ENCODE measurements at places on chromosomes 3 and 15.

DNA sequence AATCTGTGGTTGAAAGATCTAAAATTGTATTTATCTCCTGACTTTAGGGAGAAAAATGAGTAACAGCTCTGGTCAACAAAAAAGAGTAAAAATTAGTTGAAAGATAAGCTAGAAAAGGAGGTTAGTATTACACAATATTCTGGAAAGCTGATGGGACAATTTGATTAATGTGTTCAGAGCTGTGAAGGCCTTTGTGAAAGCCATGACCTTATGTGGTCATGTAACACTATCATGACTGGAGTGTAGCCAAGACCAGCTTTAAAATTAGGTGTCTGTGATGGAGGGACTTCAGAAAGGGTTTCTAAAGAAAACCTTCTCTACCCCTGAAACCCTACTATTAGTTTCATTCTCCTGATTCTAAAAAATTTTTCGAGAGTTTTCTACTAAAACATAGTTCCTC lies 127.2 kb downstream of the NFKBIZ start:
- DNase-seq = no peak

- DNase-seq = no peak
Measured at GRCh38 chr3:109070211-109070610, 47.7 kb downstream of the MORC1 start.

GRCh38 chr3:141643391-141643790 lies 94.7 kb upstream of the RNF7 start:
- DNase-seq = no peak

GRCh38 chr3:12773030-12773709 lies 14.1 kb upstream of the TMEM40 start:
- DNase-seq = no peak

DNA sequence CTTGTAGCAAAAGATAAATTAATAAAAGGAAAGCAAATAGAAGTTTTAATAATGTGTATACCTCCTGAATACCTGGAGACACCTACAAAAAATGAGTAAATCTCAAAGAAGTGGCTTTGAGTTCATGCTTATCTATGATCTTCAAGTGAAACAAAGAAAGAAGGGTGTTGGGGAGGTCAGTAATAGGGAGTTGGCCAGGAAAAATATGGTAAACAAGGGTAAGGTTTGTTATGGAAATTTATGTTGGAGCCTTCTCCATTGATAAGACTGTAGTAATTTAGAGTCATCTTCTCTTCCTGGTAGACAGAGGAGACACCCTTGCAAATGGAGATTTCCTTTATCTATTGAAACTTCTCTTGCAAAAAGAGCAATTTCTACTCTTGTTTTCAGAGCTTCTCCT lies 6.6 kb upstream of the CCR8 start:
- no peak for DNase-seq

GRCh38 chr3:172808969-172809546 lies 58.5 kb downstream of the ECT2 start:
- no peak for DNase-seq

DNA sequence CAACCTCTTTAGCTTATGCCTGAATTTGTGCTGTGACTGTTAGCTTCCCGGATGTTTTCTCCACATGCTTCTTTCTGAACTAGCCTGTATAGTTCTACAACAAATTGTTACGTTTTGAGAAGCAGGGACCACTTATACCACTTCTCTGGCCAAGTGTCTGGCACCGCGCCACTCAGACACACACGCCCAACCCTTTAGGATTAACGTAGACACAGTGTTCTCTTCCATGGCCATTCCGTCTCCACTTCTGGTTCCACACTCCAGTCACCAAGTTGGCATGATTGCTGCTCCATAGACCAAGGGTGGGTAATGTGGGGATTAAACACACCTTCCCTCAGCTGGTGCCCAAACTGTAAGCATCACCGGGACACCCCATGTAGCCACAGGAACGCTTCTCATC lies 755 bp upstream of the TMEM108 start:
- DNase-seq = no peak

DNA sequence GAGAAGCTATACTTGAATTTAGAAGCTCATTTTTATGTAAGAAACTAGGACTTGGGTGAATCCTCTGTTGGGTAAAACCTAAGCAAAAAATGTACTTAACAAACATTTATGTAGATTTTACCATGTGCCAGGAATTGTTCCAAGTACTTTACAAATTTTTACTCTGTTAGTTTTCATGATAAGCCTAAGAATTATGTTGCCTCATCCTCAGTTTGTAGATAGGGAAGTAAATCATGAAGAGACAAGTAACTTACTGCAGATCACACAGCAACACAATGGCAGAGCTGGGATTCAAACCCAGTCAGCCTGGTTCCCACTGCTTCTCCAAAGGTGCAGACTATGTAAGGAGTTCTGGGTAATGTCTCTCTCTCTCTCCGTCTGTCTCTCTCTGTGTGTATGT lies 169.9 kb downstream of the DIPK2A start:
- no peak for DNase-seq

GRCh38 chr3:23592961-23593931 lies 212.5 kb upstream of the UBE2E1 start:
- DNase-seq = no peak

DNA sequence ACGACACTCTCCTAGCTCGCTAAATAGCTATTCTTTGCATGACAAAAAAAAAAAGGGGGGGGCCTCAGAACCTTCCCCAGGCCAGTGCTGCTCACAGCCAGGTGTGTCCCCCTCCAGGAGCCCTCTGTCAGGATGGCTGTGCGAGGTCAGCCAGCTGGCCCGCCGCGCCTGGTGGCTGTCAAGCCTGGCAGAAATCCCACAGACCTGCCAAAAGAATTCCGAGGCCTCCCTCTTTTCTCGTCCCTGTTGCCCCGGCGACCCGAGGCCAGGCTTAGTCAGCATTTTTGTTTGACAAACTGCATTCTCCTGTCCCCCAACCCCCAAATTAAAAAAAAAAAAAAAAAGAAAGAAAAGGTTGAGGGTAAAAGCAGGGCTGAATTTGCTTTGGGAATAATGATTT lies 61.9 kb downstream of the TM4SF4 start:
- no peak for DNase-seq

- no peak for DNase-seq
Measured at GRCh38 chr3:54962200-54962599, 34.3 kb upstream of the LRTM1 start.

- DNase-seq = no peak
Measured at GRCh38 chr3:106582151-106582550, 713.3 kb upstream of the CBLB start.

- DNase-seq = no peak
Measured at GRCh38 chr15:31305375-31305774, 21.3 kb upstream of the KLF13 start.
